Hypothalamus (tissue), 51 donors: ENCODE measurements at places on chromosomes 5 and 9.
A peak's percentile ranks its signal among the peaks of the same experiment; 100 is the strongest.

GRCh38 chr9:16532681-16533450 is 337.6 kb downstream of the BNC2 start:
- DNase-seq = no peak

DNA sequence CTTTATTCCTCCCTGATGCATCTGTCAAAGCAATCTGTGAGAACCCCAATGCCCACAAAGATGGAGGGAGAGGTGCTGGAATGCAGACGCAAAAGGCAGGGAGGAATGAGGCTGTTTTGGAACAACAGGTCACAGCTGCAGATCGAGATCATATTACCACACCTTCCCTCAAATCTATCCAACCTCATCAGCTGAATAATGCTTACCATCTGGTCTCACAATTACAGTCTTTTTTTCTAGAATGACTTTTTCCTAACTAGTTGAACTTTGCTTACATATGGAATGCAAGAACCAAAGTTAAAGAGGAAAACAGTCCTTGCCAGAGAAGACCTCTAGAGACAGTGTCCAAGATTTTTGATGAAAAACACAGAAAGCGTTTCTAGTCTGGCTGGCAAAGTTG is 158.1 kb downstream of the LPAR1 start:
- no peak for DNase-seq

DNA sequence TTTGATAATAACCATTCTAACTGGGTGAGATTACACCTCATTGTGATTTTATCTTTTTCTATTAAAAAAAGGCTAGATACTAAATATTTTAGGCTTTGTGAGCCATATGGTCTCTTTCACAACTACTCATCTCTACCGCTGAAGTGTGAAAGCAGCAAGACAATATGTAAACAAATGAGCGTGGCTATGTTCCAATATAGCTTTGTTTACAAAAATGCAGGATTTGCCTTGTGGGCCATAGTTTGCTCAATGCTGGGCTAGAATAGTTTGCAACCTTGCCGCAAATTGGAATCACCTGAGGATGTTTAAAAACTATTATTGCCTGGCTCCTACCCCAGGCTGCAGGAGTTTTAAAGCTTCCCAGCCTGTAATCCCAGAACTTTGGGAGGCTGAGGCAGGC is 10.2 kb upstream of the GPR150 start:
- no peak for DNase-seq

DNA sequence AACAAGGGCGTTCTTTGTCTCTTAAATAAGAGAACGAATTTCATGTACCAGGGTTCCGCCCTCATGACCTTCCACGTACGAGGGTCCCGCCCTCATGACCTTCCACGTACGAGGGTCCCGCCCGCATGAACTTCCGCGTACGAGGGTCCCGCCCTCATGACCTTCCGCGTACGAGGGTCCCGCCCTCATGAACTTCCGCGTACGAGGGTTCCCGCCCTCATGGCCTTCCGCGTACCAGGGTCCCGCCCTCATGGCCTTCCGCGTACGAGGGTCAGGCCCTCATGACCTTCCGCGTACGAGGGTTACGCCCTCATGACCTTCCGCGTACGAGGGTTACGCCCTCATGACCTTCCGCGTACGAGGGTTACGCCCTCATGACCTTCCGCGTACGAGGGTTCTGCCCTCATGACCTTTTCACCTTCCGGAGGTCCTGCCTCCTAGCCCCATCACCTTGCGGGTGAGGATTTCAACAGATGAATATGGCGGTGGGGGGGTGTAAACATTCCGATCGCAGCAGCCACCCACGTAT is 273.9 kb upstream of the ADAMTS16 start:
- no peak for DNase-seq

DNA sequence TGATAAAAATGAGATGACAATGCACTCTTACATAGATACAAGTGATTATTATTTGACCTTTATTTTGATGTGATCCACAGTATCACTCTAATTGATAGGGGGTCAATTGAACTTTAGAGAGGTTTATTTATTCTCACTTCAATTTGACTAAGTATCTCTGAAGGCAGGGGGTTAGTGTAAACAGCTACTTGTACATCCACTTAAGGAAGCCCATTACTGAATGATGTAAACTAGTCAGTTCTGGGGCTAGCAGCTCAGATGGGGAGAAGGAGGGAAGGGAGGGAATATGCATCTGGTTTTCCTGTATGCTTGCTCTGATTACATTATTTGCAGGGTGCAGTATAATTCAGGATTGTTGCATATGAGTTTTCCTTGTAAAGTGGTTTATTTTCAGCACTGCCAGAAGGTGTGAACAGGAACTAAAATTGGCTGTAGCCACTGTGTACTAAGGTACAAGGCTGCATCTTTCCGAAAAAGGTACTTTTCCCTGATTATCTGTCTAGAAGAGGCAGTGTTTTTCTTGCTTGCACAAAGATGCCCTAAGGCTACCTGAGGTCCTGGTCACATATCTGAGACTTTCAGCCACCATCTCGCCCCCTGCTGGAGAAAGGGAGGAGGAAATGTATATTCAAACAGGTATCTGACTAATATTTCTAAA is 51.2 kb downstream of the MRPS27 start:
- no peak for DNase-seq

DNA sequence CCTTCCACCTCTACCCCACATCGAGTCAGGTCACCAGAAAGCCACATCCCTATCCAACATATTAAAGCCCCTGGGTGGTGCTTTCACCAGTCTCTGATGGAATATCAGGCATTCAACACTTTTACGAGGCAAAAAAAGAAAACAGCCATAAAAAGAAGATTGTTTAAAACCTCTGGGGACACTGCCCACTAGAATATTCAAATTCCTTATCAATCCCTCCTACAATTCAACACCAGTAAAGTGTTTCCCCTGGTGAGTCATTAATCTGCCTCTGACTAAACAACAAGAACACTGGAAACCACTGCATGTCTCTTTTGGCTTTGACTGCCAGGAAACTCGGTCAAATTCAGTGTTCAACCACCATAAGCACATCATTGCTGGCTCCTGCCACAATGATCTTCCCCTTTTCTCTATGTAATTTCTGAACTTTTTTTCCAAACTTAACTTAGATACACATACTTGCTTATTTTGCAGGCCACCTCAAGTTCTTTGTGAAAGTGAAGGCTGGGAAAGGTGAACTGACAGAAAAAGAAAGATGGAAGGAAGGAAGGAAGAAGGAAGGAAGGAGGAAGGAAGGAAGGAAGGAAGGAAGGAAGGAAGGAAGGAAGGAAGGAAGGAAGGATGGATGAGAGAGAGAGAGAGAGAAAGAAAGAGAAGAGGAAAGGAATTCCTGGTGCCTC is 105.3 kb downstream of the PAX5 start:
- no peak for DNase-seq

- DNase-seq = no peak
Observed at GRCh38 chr5:67318746-67319145, 122.1 kb upstream of the CD180 start.

DNA sequence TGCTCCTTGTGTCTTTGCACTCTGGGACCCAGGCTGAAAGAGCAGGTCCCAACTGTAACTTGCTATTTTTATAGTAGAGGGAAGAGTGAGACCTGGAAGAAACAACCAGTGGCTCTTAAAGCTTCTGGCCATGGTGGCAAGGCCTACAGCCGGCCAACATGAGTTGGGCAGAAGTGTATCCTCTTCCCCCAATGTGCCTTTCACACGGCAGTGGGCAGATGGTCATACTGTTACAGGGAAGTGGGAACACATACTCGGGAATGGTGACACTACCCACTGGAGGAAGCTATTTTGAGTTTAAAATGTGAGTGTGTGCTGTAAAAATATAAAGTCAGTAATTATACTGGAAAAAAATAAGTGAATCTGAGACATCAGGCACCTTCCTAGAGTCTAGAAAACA is 116.0 kb downstream of the MVB12B start:
- no peak for DNase-seq

GRCh38 chr5:150731669-150732242 is 27.1 kb downstream of the DCTN4 start:
- DNase-seq = no peak

- DNase-seq = no peak
Observed at GRCh38 chr5:7181841-7182240, 214.1 kb upstream of the ADCY2 start.

GRCh38 chr5:103207653-103208052 is 50.9 kb upstream of the MACIR start:
- DNase-seq = no peak

- no peak for DNase-seq
Observed at GRCh38 chr9:79357616-79358015, 214.1 kb upstream of the TLE4 start.

DNA sequence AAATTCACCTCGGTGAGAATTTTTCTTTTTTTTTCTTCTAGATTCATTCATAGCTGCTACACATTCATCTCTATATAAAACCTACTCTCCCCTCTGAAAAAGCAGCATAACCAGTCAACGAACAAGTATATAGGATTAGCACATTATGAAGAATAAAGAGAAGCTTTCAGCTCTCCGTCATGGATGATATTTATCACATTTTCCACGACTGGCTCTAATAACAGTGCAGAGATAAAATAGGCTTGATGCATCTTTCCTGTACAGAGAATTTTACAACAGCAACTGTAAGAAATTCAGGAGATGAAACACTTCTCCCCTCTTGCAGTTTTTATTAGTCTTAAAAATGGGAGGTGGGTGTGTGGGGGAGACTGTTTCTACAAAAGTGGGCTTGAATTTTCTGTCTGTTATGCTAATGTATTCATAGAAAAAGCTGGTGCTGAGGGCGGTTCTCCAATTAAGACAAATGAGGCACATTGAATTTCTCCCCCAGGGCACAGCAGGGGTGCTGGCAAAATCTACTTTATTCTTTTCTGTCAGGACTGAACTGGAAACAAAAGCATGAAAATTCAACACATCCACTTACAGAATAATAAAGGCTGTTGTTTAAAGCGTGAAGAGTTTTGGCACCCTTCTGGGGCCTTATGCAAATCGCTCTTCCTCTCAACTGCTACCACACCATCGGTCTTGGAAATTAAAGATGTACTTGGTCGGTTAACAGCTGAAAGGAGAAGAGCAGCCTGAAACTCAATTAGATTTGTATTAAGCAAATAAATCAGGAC is 233.9 kb upstream of the ZNF608 start:
- peak; percentile 28 for DNase-seq

DNA sequence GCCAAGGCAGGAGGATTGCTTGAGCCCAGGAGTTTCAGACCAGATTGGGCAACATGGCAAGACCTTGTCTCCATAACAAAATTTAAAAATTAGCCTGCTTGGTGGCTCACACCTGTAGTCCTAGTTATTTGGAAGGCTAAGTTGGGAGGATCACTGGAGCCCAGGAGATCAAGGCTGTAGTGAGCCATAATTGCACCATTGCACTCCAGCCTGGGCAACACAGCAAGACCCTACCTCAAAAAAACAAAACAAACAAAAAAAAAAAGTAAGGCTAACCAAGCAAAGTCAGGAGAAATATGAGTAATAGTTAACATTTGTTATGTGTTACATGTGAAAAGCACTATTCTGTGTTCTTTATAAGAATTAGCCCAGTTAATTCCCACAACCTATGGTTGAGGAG is 74.7 kb downstream of the FOXB2 start:
- DNase-seq = no peak

- DNase-seq = no peak
Observed at GRCh38 chr5:88262116-88262515, 6.5 kb downstream of the TMEM161B start.

- no peak for DNase-seq
Observed at GRCh38 chr5:137923856-137924255, 34.6 kb downstream of the PKD2L2 start.

GRCh38 chr9:4678679-4679267 is 596 bp upstream of the CDC37L1 start:
- DNase-seq = no peak

GRCh38 chr9:34492051-34492450 is 30.7 kb downstream of the ENHO start:
- no peak for DNase-seq
